Activated CD4-positive, alpha-beta T cell treated with anti-CD3 and anti-CD28 coated beads, Interleukin-2, amount 50 U/mL, for 24 hours (primary cell): ENCODE measurements at places on chromosomes 2 and 18.

GRCh38 chr2:176186024-176186423, 2.4 kb upstream of the HOXD1 start:
- no peak for DNase-seq

GRCh38 chr18:4455113-4455811, at the start of gene DLGAP1:
DLGAP1 (minus strand) TSS chr18:4455307.
- no peak for DNase-seq

GRCh38 chr18:73895701-73896100, 251.9 kb downstream of the FBXO15 start:
- no peak for DNase-seq

- DNase-seq: no peak
Measured at GRCh38 chr2:60466161-60466702, 87.2 kb downstream of the BCL11A start.

GRCh38 chr18:43422518-43422917, 145.2 kb upstream of the SYT4 start:
- no peak for DNase-seq

DNA sequence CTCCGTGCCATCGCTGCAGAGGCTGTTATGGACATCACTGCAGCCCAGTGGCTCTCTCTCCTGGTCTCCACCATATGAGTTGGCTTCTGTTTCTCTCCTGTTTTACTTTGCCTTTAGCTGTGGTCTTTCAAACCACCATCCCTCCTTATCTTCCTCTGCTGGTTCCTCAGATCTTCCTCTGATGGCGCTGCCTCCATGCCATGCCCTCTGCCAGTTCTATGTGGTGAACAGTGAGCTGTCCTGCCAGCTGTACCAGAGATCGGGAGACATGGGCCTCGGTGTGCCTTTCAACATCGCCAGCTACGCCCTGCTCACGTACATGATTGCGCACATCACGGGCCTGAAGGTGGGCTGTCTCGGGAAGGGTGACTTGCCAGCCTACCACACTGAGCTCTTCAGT, 13.1 kb downstream of the TYMS start:
- no peak for DNase-seq

DNA sequence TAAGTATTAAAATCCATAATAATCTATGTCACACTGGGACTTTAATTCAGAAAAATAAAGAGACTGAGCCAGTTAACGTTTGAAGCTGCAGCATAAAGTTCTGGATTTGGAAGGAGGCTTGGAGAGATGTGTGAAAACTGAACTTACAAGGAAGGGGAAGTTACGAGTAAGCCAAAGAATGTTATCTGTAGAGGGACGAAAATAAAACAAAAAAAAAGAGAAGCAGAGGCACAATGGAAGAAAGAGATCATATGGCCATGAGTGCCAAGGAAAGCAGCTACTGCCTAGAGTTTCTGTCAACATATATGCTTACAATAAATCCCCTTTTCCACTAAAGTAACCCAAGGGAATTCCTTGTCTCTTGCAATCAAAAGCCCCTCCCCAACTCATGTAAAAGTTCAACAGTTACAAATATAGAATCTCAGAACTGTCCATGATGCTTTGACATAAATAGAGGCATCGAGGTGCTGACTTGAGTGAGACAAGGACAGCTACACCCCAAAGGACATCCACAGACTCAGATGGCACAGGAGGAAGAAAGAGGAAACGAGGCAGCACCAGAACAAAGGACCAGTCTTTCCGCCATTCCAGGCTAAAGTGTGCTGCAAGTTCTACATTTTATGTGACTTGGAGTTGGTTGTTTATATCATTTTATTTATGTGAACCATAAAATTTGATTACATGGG, 16.1 kb upstream of the ARL5A start:
- DNase-seq: no peak

DNA sequence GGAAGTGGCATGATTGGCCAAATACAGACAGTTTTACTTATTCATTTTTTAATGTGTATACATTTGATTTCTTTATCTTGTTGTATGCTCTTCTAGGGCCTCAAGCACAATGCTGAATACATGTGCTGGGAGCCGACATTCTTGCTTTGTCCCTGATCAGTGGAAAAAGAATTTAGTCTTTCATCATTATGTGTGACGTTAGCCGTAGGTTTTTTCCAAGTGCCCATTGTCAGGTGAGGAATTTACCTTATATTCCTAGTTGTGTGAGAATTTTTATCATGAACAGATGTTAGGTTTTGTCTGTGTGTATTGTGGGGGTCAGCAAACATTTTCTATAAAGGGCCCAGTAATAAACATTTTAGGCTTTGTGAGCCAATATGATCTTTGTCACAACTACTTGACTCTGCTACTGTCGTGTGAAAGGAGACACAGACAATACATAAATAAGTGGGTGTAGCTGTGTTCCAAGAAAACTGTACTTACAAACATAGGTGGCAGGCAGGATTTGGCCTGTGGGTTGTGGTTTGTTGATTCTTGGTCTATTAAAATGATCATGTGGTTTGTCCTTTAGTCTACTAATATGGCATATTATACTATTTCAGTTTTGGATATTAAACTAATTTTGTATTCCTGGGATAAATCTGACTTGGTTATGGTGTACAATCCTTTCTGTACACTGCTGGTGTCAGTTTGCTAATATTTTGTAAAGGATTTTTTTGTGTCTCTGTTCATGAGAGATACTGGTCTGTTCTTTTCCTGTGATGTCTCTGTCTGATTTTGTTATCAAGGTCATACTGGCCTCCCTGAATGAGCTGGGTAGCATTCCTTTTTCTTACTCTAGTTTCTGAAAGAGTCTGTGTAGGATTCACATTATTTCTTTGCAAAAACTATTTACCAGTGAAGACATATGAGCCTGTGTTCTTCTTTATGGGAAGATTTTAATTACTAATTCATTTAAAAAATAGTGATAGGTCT, 132.2 kb upstream of the SMAD7 start:
- no peak for DNase-seq

DNA sequence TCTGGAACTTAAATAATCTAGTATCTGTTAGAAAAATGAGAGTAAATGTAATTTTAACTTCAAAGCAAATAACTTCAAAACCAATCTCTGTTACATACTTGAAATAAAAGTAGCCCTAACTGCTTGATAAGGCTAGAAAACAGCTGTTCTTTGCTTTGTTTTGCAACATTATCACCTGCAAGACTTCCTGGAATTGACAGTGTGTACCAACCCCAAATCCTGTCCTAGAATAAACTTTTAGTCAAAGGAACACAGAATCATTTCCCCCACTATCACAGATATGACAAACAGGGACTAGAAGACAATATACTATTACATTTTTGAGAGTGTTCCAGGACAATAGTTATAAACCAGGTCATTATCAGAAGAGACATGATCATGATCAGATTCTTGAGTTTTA, 105.3 kb upstream of the PGAP1 start:
- DNase-seq: no peak

GRCh38 chr2:20291106-20291564, 59.5 kb downstream of the PUM2 start:
- peak; percentile 5 for DNase-seq

GRCh38 chr2:105779394-105779793, 34.7 kb downstream of the NCK2 start:
- DNase-seq: no peak

DNA sequence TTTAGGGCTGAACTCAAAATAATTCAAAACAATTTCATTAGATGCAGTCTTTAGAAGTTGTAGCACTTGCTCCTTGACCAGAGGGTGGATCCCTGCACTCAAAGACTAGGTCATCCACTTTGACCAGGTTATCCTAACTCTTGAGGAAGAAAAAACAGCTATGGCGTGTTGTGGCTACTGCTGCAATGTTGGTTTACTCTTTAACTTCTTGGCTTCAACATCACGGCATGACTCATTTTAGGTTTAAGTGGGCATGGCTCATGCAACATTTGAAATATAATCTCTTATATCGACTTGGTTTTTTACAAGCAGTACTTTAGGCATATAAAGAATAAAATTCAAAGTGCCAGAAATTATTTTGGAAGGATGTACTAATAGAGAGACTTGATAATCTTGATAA, 35.4 kb downstream of the ANKRD29 start:
- DNase-seq: no peak

DNA sequence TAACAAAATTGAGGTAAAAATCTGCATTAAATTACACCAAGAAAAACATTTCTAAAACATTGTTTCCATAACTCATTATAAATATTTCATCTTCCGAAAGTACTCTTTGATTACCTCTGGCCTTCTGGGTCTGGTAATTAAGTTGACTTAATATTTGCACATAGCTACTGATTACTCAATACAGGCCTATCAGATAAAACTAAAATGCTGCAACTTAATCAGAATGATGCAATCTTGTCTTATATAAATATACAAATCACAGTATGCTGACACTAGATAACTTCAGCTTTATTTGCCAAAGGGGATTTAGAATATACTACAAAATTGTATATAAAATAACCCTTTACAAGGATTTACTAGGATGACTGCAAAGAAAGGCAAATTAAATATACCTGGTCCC, 49.3 kb downstream of the SLC35F5 start:
- DNase-seq: no peak

GRCh38 chr2:239255218-239255617, 145.6 kb downstream of the HDAC4 start:
- DNase-seq: no peak

DNA sequence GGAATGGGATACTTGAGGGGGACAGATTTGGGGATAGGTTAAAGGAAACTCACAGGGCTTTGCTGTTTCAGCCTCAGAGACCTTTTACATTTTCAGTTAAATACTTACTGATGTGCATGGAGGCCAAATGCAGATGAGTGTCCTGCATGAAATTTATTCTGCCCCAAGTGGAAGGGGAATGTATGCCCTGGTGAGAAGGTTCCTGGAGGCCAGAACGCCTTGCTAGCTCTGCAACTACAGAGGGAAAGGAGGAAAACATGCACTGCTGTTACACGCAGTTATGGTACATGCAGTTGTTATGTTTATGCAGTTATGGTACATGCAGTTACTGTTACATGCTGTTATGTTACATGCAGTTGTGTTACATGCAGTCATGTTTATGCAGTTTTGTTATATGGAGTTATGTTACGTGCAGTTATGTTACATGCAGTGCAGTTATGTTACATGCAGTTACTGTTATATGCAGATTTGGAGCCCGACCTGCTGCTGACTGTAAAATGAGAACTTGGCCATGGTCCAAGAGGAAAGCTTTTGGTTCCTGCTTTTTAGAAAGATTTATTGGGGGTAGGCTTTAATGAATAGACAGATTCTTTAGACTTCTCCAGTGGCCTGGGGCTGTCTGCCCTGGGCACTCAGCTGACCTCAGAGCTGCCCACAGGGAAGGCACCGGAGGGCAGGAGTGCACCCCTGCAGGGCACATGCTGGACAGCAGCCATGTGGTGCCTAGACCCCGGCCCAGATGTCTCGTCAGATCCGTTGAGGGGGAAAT, 84.1 kb downstream of the LDLRAD4 start:
- DNase-seq: no peak

DNA sequence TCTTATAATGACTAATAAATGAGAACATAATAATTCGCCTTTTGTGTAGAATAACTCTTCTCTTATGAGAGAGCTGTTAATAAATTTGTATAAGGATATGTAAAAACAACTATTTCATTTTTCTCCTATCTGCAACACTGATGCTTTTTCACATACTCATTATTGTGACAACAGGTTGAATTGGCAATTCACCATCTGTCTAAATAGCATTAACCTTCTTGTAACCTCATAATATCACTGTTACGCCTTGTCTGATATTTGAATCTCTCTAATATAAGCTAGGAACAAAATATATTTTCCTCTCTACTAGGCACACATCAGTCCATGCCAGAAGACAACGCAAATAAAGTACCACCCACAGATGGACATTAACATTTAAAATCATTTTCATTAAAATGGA, 938.9 kb downstream of the CPS1 start:
- DNase-seq: no peak

DNA sequence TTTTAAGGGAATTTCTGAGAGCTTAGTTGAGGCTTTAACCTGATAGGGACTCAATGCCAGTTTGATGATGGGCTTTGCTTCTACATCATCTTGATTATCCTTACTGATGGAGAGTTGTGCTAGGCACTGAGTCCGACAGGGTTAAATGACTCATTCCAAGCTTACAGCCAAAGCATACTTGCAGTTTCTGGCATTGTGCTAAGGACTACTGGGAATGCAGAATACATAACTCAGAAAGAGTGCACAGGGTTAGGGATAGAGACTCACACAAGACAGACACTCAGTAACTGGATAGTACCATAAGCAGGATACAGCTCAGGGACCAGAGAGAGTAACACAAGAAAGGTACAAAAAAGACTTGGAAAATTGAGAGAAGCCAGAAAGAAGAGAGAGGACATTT, 94.1 kb upstream of the SLC14A2 start:
- DNase-seq: no peak

GRCh38 chr2:63049211-63049969, 1.2 kb upstream of the OTX1 start:
- DNase-seq: no peak

GRCh38 chr2:239865059-239865639, 160.0 kb downstream of the NDUFA10 start:
- DNase-seq: no peak

DNA sequence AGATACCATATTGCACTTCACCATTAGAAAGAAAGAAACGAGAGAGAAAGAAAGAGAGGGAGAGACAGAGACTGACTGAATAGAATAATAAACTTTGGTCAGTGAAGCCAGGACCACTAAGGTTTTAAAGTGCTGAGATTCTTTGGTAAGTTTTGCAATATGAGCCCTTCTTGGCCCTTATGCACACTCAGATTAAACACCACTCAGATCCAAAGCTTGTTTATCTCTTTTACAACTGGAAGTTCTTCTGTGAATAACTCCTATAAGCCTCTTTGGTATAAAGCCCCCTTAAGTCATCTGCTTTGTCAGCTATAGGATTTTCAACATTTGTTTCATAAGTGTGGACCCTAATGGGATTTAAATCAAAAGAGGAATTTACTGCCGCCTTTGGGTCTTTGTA, 40.8 kb downstream of the PID1 start:
- DNase-seq: no peak

GRCh38 chr2:223008162-223008561, 43.8 kb upstream of the KCNE4 start:
- DNase-seq: no peak

- no peak for DNase-seq
Measured at GRCh38 chr2:148238561-148238960, 217.7 kb downstream of the MBD5 start.

- DNase-seq: no peak
Measured at GRCh38 chr2:174389542-174389941, 6.0 kb upstream of the SCRN3 start.

- DNase-seq: no peak
Measured at GRCh38 chr2:16125614-16126516, 185.5 kb downstream of the MYCN start.

DNA sequence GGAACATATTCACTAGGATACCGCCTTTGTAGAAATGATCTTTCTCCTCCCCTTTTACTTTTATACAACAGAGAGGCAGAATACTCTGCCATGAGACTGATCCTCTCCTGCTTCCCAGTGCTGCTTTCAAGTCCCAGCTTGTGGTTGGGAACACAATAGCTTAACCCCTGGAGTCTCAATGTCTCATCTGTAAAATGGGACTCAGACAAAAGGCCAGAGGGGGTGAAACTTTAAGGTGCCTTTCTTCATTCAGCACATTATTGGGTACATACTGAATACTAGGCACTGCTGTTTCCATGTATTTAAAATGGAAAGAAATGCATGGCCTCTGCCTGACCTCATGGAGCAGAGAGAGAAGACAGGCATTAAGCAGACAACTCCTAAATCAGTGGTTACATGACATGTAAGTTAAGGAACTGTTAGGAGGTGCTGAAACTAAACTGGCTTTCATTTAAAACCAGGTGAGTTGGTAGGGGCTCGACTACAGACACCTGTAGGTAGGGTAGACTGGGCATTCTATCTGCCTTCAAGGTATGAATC, 53.8 kb downstream of the MAP4K4 start:
- DNase-seq: no peak

- DNase-seq: no peak
Measured at GRCh38 chr2:84686783-84687476, 170.6 kb downstream of the DNAH6 start.
